ENCODE measurements at places on chromosomes 5 and 9.
A peak's percentile ranks its signal among the peaks of the same experiment; 100 is the strongest.

- DNase-seq: no peak
Measured at GRCh38 chr5:53438486-53439472, 41.6 kb upstream of the FST start.

DNA sequence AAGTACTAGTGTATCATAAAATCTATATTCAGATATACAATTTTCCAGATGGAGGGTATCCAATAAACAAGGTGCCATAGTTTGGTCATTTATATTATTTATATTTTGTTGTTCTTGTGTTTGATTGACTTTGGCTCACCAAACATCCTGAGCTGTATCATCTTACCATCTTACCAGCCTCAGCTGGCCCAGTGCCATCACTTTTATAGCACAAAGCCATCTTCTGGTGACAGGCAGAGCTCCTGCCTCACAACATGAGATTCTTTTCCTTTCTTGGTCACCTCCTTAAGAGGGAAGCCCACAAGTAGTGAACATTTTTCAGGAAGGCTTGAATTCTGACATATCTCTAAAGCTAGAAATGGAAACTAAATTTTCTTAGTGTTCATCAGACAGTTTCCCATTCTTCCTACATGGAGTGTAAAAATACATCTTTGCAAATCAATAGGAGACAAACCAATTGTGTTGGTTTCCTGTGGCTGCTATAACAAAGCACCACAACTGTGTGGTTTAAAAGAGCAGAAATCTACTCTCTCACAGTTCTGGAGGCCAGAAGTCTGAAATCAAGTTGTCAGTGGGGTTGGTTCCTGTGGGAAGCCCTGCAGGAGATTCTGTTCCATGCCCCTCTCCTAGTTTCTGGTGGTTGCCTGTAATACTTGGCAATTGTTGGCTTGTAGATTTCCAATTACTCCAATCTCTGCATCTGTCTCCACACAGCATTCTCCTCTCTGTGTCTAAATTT, 341.8 kb downstream of the MAN2A1 start:
- no peak for DNase-seq

GRCh38 chr5:127007522-127007921, 22.8 kb downstream of the MARCHF3 start:
- no peak for DNase-seq

- no peak for DNase-seq
Measured at GRCh38 chr5:57841676-57842363, 359.2 kb upstream of the ACTBL2 start.

DNA sequence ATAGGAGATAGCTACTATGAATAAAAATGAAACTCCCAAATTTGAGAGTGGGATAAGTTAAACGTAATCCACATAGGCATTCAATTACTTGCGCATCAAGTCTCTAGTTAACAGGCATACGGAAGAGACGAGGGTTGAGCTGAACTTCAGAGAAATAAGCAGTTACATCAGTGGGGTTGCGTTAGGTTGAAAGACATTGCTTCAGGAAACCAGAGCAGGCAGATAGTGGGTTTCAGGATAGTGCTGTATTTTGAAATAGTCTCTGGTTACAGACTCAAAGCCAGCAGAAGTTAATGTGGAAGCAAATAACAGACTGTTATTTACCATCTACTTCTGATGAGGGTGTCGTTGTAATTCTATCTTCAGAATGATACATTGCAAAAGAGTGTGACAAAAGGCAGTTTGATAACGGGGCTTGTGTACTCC, 533.4 kb downstream of the PDE4D start:
- no peak for DNase-seq

DNA sequence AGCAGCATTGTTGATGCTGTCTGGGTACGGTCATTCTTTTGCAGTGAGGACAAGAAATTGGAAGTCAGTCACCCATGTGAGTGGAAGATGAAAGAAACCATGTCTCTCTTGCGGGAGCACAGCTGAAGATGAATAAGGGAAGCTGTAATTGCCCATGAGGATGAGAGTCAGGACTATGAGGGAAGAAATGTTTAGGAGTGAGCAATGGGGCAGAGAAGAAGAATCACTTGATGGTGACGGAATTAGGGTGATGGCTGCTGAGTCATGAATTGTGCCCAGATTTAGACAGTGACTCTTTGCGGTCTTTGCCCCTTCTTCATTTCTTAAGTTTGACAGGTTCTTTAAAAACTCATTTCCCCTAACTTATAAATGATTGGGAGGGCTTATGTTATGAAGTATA, 183.3 kb downstream of the MAST4 start:
- DNase-seq: no peak

GRCh38 chr5:181283347-181283746, 22.4 kb upstream of the TRIM52 start:
- no peak for DNase-seq

DNA sequence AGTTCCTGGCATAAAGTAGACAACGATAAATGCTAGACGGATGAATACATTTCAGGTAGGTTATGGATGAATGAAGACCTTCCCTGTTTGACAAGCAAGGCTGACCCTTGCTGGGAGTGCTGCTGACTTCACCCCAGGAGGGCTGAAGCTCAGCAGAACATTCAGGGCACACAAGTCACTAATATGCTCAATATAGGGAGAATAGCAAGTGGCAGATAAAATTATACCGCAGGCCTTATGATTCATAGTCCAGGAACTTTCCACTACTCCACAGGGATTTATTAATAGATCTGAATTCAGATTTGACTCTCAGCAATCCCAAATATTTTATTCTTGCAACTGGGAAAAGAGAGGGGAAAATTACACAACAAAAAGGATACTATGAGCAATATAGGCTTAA, 38.2 kb upstream of the GRAMD2B start:
- DNase-seq: no peak

GRCh38 chr9:136411378-136411777, 920 bp downstream of the PMPCA start:
- no peak for DNase-seq

DNA sequence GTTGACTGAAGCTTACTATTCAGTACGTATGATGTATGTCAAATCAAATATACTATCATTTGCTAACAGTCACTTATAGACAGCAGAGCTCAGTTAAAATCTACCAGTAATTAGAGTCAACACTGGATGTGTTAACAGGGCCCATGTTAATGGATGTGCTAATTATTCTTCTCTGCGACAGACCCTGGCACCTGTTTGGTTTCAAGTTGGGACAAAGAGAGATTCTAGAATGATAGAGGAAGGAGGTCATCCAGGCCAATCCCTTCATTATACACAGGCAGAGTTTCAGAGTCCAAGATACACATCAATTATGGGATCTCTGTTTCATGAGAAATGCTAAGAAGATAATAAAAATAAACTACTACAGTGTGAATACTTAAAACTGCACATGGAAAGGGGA, 615.0 kb downstream of the ZNF608 start:
- no peak for DNase-seq

DNA sequence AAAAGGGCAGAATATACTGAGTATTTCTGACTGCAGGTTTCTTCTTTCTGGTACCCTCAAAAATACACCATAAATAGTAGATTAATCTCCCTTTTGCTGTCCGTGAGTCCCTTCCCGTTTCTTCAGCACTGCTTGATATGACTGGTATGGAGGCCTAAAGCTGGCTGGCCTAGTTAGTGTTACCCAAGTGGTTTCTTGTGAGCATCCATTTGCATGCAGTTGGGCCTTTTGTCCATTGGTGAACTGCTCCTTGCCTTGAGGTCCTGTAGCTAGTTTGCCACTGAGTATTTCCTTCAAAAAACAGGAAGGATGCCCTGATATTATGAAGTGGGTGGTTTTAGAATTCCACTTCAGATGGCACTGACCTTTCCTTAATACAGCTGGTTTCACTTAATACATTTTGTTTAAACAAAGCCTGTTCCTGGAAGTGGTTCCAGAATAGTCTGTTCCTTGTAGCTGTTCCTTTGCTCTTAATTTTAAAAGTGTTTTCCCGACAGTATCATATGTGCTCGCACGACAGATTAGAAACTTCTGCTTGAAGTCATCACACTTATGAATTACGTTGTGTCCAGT, 40.0 kb upstream of the ABL1 start:
- no peak for DNase-seq

GRCh38 chr9:37010180-37010579, 23.9 kb downstream of the PAX5 start:
- no peak for DNase-seq

GRCh38 chr9:129586245-129586644, 34.7 kb downstream of the C9orf50 start:
- DNase-seq: no peak

- DNase-seq: no peak
Measured at GRCh38 chr9:123454361-123454760, 98.4 kb downstream of the CRB2 start.

DNA sequence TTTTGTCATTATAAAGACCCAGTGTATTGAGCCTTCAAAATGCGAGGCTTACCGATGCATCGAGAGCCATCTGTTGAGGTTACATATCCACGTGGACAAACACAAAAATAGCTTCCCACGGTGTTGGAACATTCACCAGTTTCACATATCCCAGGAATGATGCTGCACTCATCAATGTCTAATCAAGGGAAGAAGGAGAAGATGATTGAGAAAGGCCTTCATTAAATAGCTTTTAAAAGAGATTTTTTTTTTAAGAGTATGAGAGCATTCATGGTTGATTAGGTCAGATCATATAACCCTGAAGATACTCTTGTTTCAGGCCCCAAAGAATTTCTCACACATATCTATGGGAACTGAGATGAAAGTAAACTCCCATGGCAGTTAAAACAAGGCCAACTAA, 129.4 kb downstream of the FBN2 start:
- DNase-seq: no peak

GRCh38 chr9:37531699-37532098, 44.5 kb downstream of the FBXO10 start:
- peak; percentile 53 for DNase-seq
